ENCODE measurements at places on chromosomes 3 and 15.
A peak's percentile ranks its signal among the peaks of the same experiment; 100 is the strongest.

GRCh38 chr3:117610156-117610555 is 900.6 kb downstream of the TUSC7 start:
- no peak for DNase-seq

DNA sequence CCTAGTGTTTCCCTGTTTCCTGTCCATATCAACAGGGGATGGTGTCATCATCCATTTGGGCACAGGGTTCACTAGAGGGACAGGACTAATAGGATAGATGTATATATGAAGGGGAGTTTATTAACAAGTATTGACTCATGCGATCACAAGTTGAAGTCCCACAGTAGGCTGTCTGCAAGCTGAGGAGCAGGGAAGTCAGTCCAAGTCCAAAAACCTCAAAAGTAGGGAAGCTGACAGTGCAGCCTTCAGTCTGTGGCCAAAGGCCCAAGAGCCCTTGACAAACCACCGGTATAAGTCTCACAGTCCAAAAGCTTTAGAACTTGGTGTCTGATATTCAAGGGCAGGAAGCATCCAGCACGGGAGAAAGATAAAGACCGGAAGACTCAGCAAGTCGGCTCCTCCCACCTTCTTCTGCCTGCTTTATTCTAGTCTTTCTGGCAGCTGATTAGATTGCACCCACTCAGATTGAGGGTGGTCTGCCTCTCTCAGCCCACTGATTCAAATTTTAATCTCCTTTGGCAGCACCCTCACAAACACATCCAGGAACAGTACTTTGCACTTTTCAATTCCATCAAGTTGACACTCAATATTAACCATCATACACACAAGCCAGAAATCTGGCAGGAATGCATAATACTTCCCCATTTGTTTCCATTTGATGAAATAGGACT is 43.4 kb downstream of the CD200 start:
- no peak for DNase-seq

- DNase-seq = no peak
Measured at GRCh38 chr3:189058071-189058470, 113.7 kb upstream of the TPRG1 start.

GRCh38 chr3:175857666-175858270 is 998.6 kb downstream of the NAALADL2 start:
- DNase-seq = no peak

DNA sequence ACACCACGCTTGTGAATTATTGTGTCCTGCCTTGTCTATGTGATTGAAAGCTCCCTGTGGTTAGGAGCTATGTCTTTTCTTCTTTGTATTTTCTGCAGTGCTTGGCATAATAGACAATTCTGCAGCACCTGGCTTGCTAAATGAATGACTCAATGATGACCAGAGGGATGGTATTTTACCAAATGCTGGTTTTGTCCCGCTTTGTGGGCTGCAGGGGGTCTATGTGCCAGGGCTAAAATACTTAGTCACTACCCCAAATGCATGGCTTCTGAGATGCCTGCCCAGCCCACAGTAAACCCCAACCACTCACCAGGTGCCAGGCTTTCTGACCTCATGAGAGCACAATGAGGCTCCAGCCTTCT is 50.9 kb downstream of the BOC start:
- no peak for DNase-seq

DNA sequence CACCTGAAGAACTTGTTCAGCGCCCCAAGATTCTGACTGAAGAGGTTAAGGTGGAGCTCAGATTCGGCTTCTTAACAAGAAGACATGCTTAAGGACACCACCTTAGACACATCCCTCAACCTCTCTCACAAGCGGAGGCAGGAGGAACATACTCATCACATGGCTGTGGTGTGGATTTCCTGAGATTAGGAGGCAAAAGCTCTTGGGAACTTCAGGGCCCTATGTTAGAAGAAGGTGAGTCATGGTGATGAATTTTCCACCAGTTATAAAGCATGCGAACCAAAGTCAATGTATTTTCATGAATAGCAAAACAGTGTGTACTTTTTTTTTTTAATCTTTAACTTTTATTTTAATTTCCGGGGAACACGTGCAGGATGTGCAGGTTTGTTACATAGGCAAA is 212.2 kb upstream of the SUCLG2 start:
- no peak for DNase-seq

DNA sequence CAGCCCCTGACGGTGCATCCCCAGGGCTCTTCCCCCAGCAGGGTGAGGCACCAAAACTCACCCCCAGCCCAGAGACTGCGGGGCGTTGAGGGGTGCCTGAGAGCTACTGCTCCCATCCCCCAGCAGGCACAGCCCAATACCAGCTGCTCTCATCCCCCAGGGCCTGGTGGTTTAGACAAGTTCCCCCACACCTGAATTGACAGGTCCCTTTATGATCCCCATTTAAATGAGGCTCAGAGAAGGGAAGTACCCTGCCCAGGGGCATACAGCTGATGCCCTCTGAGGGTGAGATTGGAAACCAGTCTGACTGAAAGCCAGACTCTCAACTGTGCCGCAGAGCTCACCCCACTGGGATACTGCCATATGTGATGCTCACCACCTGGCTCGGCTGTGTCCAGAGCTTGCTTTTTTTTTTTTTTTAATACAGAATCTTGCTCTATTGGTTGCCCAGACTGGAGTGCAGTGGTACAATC is 20.1 kb downstream of the DUSP7 start:
- DNase-seq = no peak

DNA sequence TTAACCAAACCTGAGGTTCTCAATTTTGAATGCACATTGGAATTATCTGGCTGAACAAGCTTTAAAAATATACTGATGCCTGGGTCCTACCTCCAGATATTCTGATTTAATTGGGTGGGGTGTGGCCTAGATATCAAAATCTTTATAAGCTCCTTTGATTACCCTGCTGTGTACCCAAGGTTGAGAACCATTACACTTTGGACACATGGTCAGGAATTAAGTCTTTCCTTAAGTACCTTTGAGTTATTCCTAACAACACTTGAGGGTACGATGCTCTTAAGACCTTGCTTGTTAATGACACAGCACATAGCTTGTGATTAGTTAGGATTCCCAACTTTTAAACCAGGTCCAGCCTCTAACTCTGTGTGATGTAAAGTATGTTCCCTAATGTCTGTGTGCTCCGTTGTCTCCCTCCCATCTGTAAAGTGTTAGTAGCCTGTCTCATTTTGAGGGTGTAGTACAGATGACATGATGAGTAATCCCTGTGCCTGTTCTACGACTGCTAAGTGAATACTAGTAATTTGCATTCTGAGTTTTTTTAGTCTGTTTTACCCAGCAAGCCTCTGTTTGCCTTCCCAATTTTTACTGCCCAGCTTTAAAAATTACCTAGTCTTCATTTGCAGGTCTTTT is 154.9 kb downstream of the KLHL25 start:
- DNase-seq = no peak

DNA sequence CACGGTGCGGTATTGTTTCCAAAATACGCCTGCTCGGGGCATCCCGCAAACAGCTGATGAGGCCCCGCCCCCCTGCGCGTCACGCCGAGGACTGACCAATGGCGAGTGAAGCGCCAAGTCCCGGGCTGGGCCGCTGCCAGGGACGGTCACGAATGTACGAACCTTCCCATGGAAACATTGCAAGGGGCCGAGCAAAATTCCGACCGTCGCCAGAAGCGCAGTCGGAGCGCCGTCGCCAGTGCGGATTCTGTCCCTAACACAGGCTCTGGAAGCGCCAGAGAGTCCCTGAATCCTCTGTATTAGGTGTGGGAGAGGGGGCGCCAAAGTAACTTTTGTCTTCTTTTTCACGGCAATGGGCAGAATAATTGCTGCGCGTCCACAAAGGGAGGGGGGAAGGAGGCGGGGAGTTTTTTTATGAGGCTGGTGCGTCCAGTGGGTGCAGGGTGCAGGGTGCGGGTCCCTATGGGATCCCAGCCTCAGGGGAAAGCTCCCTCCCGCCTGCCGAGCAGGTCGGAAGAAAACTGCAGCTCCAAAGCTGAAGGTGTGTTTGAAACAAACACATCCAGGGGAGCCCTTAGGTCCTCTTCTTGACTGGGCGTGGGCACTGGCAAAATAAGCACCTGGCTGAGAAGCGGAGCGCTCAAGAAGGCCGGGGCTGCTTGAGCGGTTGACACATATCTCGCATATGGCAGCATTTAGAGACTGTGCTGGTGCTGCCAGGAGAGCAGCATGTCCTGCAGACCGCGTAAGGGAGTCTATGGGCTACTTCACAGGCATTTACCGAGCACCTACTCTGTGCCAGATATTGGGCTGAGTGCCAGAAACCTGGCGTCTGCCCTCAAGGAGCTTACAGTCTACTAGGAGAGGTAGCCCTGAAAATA is at the start of gene BMF:
Gene BMF (minus strand): TSS at position 25 of the 881 bp plus-strand sequence. CDS start 2,793 bp downstream, outside the sequence.
- peak; percentile 93 for DNase-seq

- peak; percentile 62 for DNase-seq
Measured at GRCh38 chr15:76150971-76151598, 91.3 kb downstream of the TMEM266 start.

GRCh38 chr15:59244337-59244736 is 37.7 kb downstream of the LDHAL6B start:
- DNase-seq = no peak

DNA sequence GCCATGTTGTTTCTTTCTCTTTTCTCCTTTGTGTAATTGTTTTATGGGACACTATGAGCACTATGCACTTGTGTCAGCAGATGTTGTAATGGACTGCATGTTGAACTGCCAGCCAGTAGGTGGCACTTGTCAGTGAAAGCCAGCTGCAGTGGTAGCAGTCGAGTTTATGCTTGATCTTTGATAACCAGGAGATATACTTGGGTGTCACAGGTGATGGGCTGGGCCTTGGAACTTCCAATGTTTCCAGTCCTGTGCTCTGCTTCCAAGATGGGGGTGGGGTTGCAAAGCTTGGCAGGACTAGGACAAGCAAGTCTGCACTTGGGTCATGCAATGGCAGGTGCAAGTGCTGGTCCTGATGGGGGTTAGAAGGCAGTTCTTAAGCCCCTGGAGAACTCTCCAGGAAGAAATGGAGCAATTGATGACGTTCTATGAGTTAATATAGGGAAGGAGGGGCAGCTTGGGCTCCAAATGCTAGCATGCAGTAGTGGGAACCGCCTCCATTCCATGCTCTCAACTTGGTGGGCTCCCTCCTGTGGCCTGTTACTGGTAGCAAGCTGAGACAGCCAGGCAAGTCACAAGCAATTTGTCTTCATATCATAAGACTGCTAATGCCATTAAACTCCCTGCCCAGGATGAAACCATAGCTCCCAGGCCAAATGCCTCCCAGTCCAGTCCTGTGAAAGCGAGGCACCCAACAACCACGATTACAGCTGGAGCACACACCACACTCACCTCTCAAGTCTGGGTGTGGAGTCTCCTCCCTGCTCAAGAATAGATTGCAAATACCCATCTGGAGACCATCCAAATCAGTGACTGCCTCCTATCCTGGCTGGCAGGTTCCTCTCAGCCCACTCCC is 287.2 kb downstream of the CGGBP1 start:
- DNase-seq = no peak

GRCh38 chr15:23532024-23532423 is 33.5 kb upstream of the MKRN3 start:
- DNase-seq = no peak

- DNase-seq = no peak
Measured at GRCh38 chr3:151265166-151265565, 13.2 kb downstream of the P2RY14 start.

GRCh38 chr3:55091381-55092225 is 163.7 kb upstream of the LRTM1 start:
- no peak for DNase-seq

- DNase-seq = no peak
Measured at GRCh38 chr3:40396406-40396805, 9.4 kb downstream of the ENTPD3 start.

GRCh38 chr15:41169781-41170180 is 53.7 kb upstream of the INO80 start:
- DNase-seq = no peak

DNA sequence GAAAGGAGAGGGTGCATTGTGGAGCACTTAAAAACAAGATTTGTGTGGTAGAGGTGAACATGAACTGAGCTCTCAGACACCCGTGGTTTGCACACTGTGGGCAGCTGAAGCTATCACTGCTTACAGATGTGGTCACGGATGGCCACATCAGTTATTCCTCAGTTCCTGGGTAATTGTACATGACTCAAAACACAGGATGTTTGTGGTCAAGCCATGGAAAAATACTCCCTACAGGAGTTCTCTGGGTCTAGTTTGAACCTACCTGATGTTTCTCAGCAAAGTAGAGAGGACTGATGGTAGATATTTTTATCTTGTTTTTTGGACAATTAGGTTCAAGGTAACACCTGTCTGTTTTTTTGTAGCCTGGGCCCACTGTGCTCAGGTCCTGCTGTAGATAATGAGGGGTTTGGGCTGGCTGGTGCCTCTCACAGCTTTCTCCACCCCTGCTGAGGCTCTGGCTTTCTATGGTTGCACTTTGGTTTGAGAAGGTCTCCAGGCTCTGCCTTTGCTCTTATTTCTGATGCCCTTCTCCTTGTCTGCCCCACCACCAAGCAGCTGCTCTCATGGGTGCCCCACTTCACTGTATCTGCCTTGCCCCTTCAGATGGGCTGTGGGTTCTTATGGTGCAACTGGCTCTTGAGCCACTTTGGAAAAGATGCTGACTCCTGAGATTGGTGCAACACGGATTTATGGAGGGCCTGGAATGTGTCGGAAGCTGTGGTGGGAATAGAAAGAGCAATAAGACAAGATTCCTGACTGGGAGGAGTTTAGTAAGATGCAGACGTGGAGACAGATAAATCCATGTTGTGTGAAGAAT is 40.1 kb downstream of the CDCP1 start:
- DNase-seq = peak; percentile 66

- DNase-seq = no peak
Measured at GRCh38 chr3:177905173-177906125, 630.8 kb upstream of the KCNMB2 start.

- DNase-seq = no peak
Measured at GRCh38 chr3:134306320-134306719, 55.7 kb upstream of the RYK start.

GRCh38 chr15:38691965-38692788 is 127.6 kb upstream of the RASGRP1 start:
- DNase-seq = no peak

DNA sequence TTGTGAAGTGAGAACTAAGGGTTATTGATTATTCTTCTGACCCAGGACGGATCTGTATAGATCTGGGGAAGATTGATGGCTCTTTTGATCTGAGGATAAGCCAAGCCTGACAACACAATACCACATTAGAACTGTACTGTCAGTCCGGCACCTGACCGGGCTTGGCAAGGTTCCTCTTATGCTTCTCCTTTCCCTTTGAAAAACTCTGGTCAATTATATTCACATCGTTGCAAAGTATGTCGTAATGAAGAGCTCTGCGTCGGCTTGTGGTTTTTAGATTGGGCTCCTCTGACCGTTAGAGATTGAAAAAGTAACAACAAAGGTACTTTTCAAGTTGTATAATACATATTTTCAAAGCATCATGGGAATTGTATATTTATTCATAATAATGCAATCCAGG is 389.8 kb downstream of the NR2F2 start:
- DNase-seq = no peak

DNA sequence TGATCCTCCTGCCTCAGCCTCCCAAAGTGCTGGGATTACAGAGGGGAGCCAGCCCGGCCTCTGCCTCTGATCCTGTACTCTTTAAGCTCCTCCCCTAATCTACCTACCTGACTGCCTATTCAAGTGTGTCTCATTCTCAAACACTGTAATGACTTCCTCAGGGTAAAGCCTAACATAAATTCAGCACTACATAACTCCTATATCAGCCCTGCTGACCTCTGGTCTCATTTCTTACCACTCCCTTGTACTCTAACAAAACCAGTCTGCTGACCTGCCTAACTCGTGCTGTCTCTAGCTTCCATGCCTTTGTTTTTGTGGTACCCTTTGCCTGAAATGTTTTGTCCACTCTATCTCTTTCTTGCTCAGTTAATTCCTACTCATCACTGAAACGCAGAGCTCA is 172.1 kb upstream of the IL12A start:
- DNase-seq = no peak
